ENCODE measurements at places on chromosomes 13 and 19.

DNA sequence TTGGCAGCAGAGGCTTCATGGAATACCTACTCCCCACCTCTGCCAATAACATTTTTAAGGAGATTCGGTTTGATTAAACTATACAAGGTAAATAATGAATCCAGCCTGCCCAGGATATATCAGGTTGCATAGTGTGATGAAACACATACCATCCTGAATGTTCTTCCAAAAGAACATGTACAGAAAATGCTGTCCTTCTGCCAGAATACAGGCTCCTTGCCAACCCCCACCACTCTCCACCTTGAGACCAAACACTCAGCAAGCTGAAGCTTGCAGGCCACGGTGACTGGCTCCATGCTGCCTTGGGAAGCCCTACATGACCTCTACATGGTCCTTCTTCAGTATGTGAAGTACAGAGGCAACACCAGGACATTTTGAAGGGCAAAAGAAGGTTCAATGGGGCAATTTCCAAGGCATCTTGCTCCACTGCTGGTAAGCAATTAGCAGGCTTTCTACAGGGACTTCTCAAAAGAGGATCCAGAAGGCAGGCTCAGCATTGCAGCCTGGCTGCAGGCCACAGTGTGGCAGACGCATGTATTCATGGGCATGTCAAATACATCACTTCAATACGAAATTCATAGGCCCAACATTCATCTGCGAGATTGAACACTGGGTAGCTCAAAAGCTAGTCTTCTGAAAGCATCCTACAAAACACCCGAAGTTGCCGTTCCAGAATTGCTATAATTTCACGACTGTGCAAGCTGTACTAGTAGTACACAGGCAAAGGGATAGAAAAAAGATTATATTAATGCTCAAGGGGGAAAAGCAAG is 62.4 kb upstream of the SERP2 start:
- no peak for DNase-seq

DNA sequence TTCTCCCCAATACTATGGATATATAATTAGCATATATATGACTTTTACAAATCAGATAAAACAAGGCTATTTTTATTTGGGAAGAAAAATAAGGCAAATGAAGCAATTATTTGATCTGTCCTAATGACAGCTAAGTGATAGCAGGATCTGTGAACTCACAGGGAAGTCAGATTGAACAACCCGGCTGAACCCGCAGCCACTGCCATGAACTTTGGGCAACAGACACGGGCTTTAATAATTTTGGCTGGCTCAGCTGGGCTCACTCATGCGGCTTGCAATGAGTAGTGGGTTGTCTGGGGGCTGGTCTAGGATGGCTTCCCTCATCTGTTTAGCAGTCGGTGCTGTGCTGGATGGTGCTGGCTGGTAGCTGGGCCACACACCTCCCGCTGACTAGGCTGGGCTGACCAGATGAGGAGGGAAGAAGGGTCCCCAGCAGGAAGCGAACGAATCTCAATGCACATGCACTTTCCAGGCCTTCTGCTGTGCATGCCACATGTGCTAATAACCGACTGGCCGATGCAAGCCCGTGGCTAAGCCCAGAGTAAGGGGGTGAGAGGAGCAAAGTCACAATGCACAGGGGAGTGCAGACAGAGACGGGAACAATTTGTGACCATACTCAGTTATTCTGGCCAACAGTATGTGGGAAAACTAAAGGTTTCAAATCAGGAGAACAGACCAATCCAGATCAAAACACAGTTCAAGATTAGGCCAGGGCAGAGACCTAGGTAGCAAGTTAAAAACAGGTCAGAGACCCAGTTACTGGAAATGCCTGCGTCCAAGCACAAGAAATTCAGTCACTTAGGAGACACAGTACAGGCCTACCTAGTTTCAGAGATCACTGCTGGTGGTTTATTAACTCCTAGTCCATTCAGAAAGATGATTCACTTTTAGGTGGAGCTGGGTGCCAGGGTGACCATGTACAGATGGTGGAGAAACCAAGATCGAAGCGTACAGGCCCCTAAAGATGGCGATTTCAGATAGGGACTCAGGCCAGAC is 22.3 kb downstream of the CRYL1 start:
- no peak for DNase-seq

GRCh38 chr13:31611214-31611613 is 128.1 kb upstream of the RXFP2 start:
- no peak for DNase-seq

DNA sequence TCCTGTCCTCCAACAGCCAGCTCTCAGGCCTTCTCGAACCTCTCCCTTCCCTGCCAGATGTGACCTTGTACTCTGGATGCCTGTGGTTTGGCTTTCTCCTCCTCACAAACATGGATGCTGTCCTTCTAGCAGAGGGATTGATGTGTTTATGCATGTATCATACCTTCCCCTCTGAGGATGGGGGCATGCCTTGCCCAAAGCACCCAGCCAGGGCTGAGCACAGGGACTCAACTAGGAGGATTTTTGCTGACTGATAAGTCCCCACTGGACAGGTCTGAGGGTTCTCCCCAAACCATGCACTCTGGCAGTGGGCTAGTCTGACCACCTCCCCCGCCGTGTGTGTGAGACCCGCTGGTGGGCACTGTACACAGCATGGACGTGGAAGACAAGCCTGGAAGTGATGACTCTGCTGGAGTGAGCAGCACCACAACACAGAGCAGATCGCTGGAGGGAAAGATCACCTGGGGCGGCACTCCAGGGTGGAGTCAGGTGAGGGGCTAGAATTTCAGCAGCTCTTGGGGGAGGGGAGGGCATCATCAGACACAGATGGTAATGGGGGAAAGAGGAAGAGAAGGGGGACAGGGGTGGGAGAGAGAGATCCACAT is 360.3 kb upstream of the ZNF507 start:
- DNase-seq = no peak

DNA sequence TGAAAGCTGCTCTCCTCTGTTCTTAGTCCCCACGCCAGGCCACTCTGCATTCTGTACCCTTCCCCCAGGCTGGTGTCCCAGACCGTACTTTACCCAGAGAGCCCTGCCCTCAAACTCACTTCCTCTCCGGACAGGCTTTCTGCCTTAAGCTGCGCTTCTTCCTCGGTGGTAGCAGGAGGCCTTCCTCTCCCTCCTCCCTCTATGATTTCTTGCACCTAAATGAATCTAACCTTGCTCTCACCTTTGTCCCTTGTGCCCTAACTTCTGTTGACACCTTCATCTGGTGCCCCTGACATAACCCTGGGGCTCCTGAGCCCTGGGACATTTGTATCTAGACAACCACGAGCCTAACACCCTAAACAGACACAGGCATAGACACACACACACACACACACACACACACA is 29.6 kb upstream of the CEACAM21 start:
- no peak for DNase-seq

DNA sequence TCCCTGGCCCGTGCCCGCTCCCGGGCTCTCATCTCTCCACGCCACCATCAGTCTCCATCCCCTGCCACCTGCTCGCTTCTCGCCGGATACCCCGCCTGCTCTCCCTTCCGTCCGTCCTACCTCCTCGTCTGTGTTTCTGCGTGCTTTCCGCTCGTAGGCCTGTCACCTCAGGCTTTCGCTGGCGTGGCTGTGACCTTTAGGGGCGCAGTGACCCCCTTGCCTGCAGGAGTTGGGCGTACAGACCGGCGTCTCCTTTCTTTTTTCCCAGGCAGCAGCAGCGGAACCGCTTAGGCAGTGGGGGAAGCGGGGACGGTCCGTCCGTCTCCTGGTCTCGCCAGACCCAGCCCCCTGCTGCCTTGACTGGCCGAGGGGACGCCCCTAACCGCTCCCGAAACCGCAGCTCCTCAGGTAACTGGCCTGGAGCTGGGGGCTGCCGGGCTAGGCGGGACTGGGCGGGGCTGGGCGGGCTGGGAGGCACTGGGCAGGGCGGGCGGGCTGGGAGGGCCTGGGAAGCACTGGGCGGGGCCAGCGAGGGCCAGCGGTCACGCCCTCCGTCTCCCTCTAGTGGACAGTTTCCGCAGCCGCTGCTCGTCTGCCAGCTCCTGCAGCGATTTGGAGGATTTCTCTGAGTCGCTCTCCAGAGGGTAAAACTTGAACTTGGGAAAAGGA is 6.3 kb downstream of the PGLYRP1 start:
- no peak for DNase-seq

DNA sequence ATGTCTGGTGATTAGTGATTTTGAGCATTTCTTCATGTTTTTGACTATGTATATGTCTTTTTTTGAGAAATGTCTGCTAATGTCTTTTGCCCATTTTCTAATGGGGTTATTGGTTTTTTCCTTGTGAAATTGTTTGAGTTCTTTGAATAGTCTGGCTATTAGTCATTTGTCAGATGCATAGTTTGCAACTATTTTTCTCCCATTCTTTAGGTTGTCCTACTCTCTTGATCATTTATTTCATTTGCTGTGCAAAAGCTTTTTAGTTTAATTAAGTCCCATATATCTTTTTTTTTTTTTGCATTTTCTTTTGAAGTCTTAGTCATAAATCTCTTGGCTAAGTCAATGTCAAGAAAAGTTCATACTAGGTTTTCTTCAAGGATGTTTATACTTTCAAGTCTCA is 449.8 kb downstream of the DACH1 start:
- no peak for DNase-seq

- no peak for DNase-seq
Measured at GRCh38 chr13:24557081-24557480, 44.5 kb upstream of the PARP4 start.

- no peak for DNase-seq
Measured at GRCh38 chr19:39017646-39018045, 14.7 kb downstream of the FBXO27 start.

DNA sequence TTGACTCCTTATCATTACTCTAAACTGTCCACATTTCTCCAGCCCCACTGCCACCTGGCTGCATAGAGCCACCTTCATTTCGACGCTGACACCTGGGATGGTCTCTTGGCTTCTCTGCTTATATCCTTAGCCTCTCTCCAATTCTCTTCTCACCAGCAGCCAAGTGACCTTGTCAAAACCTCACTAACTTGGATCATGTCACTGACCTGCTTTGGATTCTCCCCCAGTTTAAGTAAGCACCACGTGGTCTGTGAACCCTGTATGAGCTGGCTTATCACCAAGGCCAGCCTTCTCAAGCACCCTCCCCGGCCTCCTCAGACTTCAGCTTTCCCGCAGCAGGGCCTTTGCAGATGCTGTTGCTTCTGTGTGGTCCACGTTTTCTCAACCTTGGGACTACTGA is 12.3 kb upstream of the GGACT start:
- DNase-seq = no peak

DNA sequence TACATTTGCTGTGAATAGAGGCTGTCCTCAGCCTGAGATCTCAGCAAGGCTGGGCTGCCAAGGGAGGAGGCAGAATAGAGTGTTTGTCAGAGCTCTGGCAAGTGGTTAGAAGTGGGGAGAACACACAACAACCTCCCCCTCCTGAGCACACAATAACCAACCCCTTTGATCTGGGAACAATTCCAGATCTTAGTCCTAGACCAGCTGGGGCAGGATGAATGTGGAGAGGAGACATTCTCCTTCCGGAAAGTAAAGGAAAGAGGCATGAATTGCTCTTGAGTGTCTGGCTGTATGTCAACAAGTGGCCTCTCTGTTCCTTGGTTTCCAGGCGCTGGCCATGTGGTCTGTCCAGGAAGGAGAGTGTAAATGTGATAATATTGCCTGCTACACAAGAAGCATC is 114.9 kb upstream of the TMTC4 start:
- DNase-seq = no peak

DNA sequence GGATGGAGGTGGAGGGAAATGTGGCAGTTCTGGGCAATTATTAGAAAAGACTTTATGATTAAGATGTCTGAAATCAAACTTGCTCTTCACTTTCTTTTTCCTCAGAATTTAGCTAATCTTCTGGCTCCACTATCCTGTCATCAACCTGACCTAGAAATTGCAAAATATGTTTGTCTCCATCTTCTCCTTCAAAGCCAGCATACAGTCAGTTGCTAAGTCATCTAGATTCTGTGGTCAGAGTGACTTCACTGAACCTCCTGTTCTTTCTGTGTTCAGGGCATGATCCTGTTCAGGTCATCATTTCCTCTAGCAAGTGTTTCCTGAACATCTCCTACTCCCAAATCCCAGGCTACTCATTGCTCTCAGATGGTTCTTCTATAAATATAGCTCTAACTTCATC is 10.8 kb upstream of the CCNA1 start:
- no peak for DNase-seq

DNA sequence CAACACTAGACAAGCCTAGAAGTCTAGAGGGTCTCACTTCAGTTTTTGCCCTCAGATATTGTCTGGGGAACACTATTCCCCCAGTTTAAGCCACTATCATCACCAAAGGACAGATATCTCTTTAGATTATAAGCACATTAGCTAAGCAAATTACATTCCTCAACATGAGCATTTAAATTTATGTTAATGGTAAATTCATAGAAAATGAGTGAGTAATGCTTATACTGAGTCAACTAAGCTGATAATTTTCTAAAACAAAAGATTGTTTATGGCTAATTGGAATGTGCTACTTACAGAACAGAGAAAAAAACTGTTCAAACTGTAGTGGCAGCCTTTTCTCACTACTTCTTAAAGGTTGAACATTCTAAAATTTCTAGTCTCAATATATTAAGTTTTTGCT is 290.2 kb downstream of the SLITRK1 start:
- no peak for DNase-seq

GRCh38 chr13:34628209-34628682 is 313.8 kb upstream of the NBEA start:
- DNase-seq = no peak

GRCh38 chr13:32413284-32413683 is 14.6 kb downstream of the N4BP2L1 start:
- DNase-seq = no peak

DNA sequence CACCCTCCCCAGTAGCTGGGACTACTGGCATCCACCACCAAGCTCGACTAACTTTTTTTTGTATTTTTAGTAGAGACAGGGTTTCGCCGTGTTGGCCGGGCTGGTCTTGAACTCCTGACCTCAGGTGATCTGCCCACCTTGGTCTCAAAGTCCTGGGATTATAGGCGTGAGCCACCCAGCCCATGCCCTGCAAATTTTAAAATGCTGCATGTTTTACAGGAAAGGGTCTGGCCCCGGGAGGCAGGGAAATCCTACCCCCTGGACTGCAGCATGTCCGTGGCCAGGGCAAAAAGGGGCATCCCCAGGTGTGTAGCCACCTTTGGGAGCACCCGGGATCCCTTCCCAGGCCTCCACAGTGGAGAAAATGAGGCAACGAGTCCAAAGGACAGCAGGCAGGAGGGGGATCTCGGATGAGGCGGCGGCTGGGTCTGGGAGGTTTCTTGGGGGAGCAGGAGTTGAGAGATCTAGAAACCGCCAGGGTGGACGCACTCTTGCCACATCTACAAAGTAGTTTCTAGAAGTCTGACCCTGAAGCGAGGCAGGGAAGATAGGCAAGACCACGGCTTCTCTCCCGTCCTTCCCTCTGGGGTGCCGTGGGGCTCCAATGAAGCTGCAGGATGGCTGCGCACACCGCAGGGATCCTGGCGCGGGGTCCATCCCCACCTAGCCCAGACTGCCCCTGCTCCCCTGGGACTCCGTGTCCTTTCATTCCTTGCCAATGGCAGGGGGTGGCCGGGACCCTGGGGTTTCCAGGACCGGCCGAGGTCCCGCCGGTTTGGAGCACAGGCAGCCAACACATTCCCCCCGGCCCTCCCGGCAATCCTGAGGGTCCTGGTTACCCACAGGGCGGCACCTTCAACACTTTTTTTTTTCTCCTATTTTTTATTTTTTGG is 21.3 kb upstream of the ZBTB7A start:
- DNase-seq = no peak

Measured in BJ (cell line).